ENCODE measurements at places on chromosomes 3 and 15. TPM values are rescaled to one million over a fixed set of nuclear protein-coding genes. Genes with fewer than 3 reads are reported as not detected.

- DNase-seq, result no peak
Observed at GRCh38 chr3:52097851-52098507, 41.6 kb upstream of the DUSP7 start.

- DNase-seq, result no peak
Observed at GRCh38 chr3:139974809-139975425, 39.9 kb downstream of the CLSTN2 start.

DNA sequence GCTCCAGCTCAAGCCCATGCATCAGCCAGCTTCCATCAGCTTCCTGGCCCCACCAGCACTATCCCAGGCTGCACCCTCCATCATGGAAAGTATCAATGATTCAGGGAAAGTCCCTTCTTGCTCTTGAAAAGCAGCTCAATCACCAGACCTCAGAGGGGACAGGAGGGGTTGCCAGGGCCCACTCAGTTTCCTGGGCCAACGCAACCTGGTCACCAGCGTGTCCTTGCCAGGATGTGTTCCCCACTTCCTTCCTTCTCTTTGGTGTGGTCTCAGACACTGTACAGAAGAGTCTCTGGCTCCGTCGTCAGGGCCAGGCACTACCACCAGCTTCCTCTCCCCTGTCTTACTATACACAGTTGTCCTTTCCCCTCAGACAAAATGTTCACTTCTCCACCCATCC, 3.0 kb downstream of the HDC start:
- DNase-seq, result no peak

- no peak for DNase-seq
Observed at GRCh38 chr3:56942523-56942922, 117.9 kb upstream of the SPATA12 start.

Gene PLSCR5
- total RNA-seq, result not detected

Gene FBXW12
- 0.32 TPM for total RNA-seq

- DNase-seq, result no peak
Observed at GRCh38 chr3:23867838-23868237, 49.0 kb downstream of the NKIRAS1 start.

- DNase-seq, result no peak
Observed at GRCh38 chr3:122105626-122106025, 50.5 kb downstream of the CD86 start.

Gene TEX9
- total RNA-seq, result 17.3 TPM

- DNase-seq, result no peak
Observed at GRCh38 chr15:28128031-28128430, 28.9 kb upstream of the OCA2 start.

Gene PSTPIP1
- 1.2 TPM for total RNA-seq

Gene NFKBIZ
- 31.1 TPM for total RNA-seq

Gene ATP8B4
- total RNA-seq, result 24.3 TPM

GRCh38 chr3:179147514-179147872, 664 bp upstream of the PIK3CA start:
- DNase-seq, result peak; percentile 40

GRCh38 chr15:48940508-48940907, 23.2 kb downstream of the SHC4 start:
- DNase-seq, result no peak

DNA sequence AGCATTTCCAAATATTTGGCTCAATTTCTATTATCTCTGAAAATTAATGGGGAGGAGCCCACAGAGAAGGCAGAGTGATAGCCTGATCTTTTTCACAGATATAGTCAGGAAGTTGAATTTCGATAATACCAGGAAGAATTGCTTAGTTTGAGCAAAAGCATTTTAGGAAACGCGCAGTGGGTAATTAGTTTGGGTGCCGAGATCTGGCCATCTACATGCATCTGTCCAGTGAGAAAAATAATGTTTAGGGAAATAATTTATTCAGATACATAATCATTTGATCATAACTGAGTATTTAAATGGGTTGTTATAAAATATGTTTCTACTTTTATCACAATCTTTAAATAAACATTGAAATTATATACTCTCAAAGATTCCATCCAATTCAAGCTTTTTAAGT, 653.9 kb downstream of the RBMS3 start:
- DNase-seq, result no peak

GRCh38 chr15:56631765-56632164, 101.5 kb downstream of the ZNF280D start:
- DNase-seq, result no peak
